ENCODE measurements at places on chromosomes 11 and 22.

DNA sequence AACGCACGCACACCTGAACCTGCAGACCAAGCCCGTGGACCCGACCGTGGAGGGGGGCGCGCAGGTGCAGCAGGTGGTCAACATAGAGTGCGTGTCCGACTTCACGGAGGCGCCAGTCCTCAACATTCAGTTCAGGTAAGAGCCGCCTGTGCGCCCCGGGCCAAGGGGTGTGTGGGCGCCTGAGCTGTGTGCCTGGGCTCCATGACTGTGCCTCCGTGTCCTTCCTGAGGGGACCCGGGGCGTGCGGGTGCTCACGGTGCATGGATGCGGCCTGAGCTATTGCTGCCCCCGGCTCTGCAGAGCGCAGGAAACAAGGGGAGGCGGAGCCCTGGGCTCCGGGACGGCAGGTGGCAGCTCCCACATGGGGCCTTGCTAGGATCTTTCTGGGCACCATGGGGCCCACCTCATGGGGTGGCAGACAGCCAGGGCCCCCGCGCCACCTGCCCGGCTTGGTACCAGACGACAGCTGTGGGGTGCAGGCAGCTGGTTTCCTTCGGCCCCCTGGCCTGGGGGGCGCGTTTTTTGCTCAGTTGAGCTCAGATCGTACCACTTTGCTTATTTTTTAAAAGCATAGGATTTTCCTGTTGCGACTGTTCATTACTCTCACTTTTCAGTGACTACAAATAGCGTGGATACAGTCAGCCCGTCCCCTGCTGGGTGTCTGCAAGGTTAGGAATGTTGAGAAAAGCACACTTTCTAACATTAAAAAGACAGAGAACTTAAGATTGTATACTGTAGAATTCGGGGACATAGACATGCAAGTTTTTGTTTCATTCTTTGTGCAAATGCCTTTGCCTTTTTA, 28.3 kb downstream of the MUC6 start:
- DNase-seq, result no peak

DNA sequence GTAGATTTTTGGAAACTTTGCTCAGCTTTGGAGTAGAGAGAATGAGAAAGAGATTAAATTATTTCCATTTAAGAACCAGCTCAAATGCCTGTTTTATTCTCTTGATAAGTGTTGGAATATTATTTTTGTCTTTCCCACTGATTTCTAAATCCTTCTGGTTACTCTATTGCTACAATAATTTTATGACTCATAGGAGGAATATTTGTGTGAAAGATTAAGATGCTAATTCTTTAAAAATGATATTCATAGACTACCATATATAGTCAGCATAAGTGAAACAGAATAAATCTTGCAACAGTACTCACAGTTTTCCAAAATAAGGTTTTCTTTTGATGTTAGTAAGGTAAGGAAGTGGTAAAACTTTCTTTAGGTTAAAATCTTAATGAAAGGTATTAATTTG, 60.9 kb downstream of the YAP1 start:
- no peak for DNase-seq

- DNase-seq, result no peak
Observed at GRCh38 chr11:77630157-77630710, 7.4 kb downstream of the CLNS1A start.

DNA sequence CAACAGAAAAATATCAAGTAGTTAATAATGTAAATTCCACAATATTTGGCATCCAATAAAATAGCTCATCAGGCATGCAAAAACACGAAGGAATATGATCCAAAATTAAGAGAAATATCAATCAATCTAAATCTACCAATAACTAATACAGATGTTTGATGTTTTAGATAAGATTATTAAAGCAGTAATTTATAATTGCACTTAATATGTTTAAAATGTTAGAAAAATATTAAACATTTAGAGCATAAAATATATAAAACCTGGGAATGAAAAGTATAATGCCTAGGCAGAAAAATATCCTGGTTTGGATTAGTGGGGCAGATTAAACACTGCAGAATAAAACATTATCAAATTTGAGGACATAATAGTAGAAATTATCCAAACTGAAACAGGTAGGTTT, 879.9 kb downstream of the FAM181B start:
- DNase-seq, result no peak

- DNase-seq, result no peak
Observed at GRCh38 chr22:49291169-49291568, 536.5 kb downstream of the BRD1 start.

DNA sequence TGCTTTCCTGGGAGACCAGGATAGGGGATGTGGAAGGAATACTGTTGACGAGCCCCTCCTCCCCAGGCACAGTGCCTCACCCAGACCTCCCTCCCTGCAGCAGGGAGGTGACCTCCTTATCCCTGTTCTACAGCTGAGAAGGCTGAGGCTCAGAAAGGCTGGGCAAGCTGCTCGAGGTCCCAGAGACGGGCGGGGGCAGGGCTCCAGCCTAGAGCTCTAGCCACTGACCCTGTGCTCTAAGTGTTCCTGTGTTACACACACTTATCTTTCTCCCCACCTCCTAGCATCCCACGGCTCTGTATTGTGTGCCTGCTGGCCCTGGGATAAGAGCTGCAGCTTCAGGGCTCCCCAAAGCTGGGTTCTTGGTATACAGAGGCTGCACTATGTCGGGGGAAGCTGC, 7.9 kb downstream of the CCDC134 start:
- no peak for DNase-seq

DNA sequence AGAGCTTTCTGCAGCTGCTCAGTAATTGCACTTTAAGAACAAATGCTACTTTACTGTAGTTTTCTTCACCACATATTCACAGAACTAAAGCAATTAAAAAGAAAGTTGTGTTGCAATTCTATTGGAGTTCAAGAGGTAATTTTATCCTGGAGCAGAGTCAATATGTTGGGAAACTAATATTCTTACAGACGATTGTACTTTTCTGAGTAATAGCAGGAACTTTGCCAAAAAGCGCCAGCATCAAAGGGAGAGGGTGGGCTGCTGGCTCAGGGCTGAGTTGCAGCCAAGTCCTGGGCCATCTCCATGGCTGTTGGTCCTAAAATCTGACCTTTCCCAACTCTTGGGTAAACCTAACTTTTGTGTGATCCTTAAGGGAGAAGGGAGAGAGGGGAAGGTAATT, 73.6 kb upstream of the MYO18B start:
- DNase-seq, result no peak

- DNase-seq, result peak; percentile 62
Observed at GRCh38 chr11:45658292-45658991, 7.0 kb downstream of the CHST1 start.

GRCh38 chr22:30572840-30573593, 1.4 kb downstream of the GAL3ST1 start:
- no peak for DNase-seq

DNA sequence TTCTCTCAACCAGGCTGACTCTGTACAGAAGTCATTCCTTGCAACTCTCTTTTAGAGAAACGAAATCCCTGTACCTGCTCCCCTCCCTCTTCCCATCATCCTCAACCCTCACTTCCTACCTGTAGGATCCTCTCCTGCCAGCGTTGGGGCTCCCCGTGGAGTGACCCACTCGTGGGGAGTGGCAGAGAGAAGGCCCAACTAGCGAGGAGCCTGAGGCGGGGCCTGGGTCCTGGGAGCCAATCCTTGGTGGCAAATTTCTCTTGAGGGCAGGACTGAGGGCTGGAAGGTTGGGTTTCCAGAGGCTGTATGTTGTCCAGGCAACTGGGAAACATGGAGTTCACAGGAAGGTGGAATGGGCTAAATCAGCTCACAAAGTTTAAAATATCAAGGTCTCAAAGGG, 10.4 kb downstream of the NHERF4 start:
- no peak for DNase-seq

DNA sequence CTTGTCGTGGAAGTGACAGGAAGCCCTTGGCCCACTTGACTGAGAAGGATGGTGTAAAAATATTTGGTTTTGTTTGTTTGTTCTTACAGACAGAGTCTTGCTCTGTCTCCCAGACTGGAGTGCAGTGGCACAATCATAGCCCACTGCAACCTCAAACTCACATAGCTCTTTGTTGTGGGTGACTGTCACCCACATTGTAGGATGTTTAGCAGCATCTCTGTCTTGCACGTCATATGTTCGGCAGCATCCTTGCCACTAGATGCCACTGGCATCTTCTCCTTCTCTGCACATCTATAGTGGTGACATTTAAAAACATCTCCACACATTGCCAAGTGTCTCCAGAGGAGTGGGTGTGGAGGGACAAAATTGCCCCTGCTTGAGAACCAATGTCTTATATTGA, 56.8 kb downstream of the PRR5L start:
- no peak for DNase-seq

DNA sequence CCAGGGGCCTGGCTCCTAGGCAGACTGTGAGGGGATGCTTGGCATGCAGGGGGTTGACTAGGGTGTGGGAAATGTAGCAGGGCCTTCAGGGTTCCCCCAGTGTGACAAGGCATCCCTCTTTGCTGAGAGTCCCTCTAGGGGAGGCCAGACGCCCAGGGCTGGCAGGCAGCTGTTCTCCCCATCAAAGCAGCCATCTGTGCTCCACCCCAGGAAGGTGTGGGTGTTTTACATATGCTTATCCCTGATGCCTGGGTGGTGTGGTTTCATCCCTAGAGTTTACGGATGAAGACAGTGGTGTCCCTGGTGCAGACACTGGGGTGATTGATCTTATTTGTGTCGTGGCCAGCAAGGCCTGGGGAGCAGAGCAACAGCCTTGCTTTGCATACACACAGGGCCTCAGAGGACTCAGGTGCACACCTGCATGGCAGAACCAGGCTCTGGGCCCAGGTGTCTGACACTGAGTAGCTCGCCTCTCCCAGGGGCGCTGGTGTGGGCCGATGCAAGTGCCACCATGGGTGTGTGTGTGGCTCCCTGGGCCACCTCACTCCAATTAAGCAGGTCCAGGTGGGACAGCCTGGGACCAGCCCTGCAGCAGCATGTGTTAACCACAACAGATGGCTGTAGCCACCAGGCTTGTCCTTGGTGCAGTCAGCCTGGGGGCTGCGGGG, 74.2 kb downstream of the MED15 start:
- DNase-seq, result no peak

- DNase-seq, result no peak
Observed at GRCh38 chr11:70916351-70916750, 336.0 kb downstream of the SHANK2 start.

Data from NB4 (cell line).